T-helper 1 cell (primary cell): ENCODE measurements at places on chromosomes 1 and 21.

DNA sequence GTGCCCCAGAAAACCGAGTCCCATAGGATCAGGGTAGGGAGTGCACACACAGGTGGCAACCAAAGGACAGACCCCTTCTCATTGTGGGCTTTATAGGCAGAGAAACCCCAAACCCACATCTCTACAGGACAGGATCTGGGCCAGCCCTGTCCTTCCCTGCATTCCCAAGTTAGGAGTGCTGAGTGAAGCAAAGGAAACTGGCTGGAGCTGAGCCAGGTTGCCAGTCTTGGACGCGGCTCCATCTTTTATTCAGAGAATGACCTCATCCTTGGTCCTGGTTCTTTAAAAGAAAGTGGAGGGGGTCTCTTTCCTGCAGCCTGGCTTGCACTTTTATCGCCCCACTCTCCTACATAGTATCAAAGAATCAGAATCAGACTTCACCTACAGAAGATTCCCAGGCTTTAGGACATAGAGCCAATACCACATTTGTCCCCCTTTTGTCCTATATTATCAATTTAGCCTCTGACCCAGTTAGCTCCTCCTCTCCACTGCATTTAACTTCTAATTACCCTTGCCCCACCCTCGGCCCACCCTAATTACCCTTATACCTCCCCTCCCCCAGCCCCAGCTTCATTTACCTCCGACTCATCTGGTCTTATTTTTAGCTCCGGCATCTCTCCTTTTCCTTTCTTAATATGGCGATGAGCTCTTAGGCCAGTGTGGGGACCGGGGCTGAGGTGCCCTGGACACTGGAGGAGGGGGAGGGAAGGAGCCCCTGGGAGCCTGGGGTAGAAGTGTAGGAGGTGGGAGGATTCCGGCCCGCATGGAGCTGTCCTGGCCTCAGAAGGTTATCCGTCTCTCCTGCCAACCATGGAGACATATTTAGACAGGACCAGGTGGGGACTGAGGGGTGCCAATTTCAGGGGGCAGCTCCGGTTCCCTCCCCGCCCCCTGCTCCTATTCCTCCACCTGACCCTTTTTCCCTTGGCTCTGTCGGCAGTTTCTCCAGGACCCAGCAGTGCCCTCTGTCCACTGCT is at the start of gene CASQ1:
Gene CASQ1, plus strand, starts transcription at position 927 of the 977 bp plus-strand sequence. CDS start 177 bp downstream, outside the sequence.
- no peak for DNase-seq

DNA sequence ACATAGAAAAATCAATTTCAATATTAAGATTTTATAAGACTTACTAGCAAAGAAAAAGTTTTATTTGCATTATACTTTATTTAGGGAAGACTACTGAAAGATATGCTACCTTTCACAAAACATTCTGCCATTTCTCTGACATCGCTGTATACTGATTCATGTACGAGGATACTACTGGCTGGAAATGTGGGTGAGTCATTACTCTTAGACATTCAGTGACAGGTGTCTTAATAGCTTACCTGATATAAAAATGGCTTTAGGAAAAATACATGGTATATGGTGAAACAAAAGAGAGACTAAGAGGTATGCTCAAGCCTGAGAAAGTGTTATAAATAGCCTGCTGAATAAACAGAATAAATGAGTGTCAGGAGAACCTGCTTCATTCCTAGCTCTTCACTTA is 73.0 kb upstream of the EXO1 start:
- no peak for DNase-seq

GRCh38 chr1:30807318-30808066 is 49.9 kb upstream of the LAPTM5 start:
- DNase-seq, result no peak

- DNase-seq, result no peak
Observed at GRCh38 chr1:58356402-58356801, 190.1 kb downstream of the OMA1 start.

DNA sequence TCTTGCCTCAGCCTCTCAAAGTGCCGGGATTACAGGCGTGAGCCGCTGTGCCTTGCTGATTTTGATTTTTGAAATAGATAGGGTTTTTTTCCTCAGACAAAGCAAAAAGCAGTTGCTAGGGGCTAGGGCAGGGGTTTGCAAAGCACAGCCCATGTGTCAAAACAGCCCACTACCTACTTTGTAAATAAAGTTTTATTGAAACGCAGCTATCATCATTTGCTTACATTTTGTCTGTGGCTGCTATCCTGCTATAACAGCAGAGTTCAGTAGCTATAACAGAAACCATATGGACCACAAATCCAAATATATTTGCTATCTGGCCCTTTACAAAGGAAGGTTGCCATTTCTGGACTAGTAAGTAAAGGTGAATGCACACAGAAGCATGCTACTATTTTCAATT is 44.8 kb downstream of the NUF2 start:
- DNase-seq, result no peak

DNA sequence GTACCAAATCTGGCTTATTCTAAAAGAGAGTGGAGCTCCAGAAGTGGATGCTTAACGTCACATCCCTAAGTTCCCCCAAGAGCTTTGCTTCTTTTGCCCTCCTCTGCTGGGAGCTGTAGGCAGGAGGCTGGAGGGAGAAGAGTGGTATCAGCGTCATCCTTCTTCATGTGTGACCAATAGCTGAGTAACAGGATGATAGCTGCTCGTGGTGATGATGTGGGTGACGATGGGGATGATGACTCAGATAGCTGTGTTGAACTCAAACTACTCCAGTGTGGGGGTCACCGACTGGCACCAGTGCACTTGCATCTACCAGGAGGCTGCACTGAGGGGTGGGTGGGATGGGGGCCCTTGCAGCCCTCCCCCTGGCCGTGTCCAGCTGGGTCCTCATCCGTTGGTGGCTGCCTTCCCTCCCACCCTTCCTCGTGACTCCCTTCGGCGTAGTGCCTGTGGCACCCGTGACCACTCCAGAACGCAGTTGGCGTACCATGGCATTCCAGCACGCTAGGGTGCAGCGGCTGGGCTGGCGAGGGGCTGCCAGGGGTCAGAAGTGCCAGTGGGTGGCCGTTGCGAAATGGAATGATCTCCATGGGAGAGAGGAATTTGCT is 1.1 kb downstream of the IGFN1 start:
- DNase-seq, result no peak

DNA sequence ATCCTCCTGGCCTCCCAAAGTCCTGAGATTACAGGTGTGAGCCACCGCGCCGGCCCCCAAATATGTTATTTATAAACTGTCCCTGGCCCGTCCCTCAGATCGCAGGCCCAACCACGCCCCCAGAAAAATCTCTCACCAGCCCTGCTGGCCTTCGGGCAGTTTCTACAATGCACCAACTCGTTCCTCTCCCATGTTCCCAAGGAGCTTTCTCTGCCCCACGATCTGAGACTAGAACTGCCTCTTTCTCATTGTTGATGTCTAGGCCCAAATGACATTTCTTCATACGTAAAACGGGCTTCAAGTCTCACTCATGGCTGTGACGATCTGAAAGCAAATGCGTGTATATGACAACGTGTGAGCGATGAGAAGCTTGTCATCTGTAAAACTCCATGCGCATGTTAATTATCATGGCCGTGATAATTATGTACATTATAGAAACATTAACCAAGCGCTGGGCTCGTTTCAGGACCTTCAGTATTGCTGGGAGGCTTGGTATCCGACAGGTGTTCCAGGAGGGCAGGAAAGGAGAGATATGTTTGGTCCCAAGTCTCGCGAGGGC is 748 bp upstream of the NIPAL3 start:
- no peak for DNase-seq

DNA sequence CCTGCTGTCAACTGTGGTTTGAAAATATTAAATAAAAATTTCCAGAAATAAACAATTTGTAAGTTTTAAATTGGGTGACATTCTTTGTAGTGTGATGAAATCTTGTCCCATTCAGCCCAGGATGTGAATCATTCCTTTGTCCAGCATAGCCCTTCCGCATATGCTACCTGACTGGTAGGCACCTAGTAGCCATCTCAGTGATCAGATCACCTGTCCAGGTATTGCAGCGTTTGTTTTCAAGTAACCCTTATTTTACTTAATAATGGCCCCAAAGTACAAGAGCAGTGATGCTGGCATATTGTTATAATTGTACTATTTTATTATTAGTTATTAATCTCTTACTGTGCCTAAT is 351.6 kb upstream of the B3GALT2 start:
- DNase-seq, result no peak
